Stimulated activated CD4-positive, alpha-beta T cell treated with anti-CD3 and anti-CD28 coated beads, Interleukin-12 subunit alpha, Interleukin-12 subunit beta, amount 100 ng/mL, for 24 hours (primary cell): ENCODE measurements at places on chromosomes 2 and 18.

GRCh38 chr2:201858281-201859184, 52.2 kb downstream of the CDK15 start:
- DNase-seq = peak; percentile 4

GRCh38 chr2:105786231-105787230, 41.8 kb downstream of the NCK2 start:
- no peak for DNase-seq

- DNase-seq = no peak
Measured at GRCh38 chr2:2926858-2927175, 450.8 kb downstream of the EIPR1 start.

GRCh38 chr2:67159929-67160328, 237.2 kb upstream of the ETAA1 start:
- DNase-seq = no peak

DNA sequence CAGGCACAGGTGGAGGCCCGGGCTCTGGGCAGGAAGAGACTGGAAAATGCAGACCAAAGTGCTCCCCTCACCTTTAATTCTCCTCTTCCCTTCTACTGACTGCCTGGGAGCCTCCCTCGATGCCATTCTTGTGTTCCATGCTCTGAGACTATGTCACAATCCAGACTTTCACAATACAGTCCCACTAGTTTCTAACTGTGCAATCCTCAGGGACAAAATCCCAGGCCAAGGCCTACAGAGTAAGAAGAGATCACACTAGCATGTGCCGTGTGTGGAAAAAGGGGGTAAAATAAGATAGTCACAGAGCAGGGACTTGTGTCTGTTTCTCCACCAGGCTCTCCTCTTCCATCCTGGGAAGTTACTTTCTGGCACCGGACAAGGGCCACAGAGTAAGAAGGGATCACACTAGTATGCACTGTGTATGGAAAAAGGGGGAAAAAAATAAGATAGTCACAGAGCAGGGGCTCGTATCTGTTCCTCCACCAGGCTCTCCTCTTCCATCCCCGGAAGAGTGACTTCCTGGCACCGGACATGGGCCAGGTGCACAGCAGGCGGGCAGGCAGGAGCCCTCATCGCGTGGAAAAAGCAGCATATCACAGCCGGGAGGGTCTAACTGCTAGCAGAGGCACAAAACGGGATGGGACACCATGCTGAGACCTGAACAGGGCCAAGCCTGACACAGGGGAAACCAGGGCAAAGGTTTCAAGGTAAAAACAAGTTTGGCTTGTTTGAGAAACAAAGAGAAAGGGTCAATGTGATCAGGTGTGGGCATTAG, 9.6 kb downstream of the CYB5A start:
- no peak for DNase-seq

DNA sequence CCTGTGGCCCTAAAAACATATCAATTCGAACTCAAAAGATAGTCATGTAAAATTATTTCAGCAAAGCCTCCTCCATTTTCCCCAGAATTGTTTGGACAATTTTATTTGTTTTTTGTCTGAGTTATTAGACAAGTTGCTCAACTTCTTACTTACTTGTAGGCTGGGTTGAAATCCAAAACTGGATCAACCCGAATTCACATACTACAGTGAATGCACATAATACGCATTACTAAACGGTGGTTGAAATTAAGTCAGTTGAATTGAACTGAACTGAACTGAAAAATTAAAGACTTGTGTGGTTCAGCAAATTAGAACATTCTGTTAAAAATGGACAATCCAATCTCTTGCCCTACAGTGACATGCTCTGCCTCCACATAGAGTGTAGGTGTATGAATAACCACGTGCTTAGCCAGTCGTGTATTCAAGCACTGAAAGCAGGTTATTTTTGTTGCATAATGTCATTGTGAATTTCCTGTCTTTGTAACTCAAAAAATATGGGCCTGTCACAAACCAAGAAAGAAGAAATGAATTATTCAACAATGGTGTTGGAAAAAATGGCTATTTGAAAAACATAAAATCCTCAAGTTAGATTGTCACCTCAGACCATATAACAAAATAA, 441.0 kb downstream of the TXNL1 start:
- no peak for DNase-seq

DNA sequence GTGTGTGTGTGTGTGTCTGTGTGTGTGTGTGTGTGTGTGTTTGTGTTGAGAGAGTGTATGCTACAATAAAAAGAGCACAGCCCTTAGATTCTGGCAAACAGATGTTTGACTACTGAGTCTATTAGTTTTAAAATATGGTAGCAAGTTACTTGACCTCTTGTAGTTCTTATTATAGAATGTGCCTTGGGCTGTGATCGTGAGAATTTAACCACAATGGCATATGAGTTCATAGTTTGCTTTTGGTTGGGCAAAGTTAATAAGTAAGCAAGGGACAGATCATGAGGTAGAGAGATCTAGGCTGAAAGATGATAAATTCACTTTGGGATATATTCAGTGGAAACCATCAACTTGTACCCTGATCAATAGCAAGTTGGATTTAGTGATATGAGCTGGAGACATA, 334.3 kb upstream of the VWC2L start:
- DNase-seq = no peak

- DNase-seq = no peak
Measured at GRCh38 chr2:112674229-112674628, 28.5 kb downstream of the SLC20A1 start.

GRCh38 chr18:30342675-30343074, 699.9 kb downstream of the DSC3 start:
- DNase-seq = no peak

DNA sequence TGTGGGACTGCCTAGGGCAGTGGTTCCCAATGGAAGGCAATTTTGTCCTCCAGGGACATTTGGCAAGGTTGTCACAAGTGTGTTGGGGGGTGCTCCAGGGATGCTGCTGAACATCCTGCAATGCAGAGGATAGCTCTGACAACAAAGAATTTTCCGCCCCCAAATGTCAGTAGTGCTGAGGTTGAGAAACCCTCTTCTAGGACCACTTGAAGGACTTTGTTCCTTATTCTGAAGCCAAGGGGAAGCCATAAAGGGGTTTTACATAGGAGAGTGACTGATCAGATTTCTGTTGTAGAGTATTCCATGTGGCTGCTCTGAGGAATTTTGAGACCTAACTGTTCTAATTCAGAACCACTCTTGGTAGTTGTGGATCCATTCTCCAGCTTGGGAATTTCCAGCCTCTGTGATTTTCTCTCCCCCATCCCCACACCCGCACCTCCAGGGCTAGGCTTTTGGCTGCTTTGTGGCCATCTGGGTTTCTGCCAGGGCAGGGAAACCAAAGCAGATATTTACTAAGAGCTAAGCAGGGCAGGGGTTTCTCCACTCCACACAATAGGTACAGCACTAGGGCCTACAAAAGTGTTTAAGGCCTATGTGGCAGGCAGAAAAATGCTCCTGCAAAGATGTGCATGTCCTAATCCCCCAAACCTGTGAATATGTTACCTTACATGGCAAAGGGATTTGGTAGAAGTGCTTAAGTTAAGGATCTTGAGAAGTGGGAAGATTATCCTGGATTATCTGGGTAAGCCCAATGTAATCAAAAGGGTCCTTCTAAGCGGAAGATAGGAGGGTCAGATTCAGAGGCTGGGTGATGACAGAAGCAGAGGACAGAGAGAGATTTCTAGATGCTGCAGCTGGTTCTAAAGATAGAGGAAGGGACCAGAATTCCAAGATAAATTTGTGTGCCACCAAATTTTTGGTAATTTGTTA, 135.4 kb downstream of the TMEM17 start:
- DNase-seq = no peak

DNA sequence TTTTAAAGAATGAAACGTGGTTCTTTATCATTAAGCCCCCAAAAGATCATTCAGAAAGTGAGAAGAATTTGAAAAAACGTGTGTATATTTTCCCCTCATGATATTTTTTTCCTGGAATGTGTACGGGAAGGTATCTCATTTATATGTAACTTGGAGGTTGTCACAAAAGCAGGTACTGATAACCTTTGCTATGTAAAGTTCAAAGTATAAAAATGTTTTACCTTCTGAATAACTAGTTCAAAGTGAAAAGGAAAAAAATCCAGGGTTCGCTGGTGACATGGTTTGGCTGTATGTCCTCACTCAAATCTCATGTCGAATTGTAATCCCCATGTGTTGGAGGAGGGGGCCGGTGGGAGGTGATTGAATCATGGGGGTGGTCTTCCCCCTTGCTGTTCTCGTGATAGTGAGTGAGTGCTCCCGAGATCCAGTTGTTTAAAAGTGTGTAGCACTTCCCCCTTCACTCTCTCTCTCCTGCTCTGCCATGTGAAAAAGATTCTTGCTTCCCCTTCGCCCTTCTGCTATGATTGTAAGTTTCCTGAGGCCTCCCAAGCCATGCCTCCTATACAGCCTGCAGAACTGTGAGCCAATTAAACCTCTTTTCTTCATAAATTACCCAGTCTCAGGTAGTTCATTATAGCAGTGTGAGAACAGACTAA, 144.2 kb downstream of the DCDC2C start:
- no peak for DNase-seq

DNA sequence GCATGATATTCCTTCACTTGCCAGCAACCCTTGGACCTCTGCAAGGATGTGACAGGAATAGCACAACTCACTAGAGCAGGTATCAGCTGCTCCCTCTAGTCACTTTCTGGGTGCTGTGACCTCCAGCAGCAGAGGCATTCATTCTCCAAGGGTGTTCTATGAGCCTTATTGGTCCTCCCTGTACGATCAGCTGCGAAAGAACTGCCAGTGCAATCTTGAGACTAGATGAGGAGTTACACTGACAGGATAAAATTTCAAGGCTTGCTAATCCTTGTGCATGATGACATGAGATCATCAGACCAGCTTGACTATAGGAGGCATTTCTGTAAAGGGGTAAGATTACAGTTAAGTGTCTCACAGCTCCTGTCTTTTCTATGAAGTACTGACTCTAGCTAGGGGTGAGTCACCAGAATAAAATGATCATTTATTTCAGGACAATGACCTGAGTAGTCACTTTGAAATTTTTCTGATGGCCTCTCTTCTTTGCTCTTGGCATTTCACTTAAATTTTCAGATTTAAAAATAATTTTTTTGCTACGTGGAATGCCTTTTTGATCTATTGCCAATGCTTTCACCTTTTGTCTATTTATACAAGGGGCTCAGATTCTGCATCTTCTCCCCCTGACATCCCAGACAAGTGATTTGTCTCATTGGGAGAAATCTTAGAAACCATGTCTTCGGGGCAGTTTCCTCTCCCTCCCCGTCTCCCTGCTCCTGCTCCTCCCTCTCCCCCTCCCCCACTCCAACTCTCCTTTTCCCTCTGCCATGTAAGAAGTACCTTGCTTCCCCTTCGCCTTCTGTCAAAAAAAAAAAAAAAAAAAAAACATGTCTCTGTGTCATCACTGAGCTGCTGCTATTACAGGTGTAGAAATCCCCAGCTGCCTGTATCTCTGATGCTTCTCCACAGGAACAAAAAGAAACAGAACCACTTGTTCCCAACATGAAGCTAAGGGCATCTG, 49.2 kb upstream of the FRZB start:
- DNase-seq = no peak

DNA sequence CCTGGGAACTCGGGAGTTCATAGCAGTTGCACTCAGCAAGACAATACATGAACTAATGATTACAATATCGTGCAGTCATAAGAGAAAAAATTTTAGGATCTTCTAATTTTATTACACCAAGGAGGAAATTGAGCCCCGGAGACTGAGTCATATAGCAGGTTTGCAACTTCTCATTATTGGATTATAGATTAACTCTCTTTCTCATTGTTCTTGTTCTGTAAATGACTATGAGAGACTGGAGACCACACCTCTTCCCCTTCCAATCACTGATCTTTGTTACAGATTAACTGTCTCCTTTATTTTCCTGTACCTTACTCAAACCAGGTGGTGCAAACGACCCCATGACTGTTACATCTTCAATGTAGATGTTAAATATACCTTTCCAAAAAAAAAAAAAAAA, 435.8 kb upstream of the DDX18 start:
- no peak for DNase-seq

GRCh38 chr18:62828852-62829251, 113.5 kb downstream of the PHLPP1 start:
- DNase-seq = no peak

- DNase-seq = no peak
Measured at GRCh38 chr2:48943436-48943835, 187.9 kb upstream of the LHCGR start.

GRCh38 chr2:56749152-56749752, 565.5 kb downstream of the CCDC85A start:
- no peak for DNase-seq

DNA sequence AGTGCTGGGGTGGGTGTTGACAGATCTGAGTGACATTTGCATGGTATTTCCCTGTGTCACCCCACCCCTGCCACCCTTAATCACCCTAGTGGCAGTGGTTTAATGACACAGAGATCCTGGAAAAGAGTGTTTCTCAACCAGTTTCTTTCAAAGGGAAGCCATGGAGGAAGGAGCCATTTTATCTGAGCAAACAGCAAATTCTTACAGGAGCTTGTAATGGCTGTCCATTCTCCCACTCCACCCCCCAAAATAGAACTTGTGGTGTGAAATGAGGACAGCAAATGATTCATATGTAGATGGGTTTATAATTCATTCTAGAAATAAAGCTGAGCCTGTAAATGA, 51.5 kb downstream of the CDC42EP3 start:
- no peak for DNase-seq

- no peak for DNase-seq
Measured at GRCh38 chr2:142973822-142974207, 96.4 kb downstream of the KYNU start.

DNA sequence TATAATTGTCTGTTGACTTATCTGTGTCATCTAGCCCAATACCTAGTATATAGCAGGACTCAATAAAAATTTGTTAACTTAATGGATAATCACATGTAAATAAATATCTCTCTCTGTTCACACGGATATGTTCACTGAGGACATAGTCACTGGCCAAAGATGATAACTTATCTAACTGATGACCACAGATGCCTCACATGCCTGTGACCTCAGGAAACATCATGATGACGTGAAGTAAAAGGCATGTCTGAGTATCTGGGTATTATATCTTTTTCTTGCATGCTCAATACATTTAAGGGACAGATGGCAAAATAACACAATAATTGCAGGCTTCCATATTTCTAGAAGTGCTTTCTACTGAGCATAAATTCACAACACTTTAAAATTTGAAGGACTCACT, 41.4 kb upstream of the PARD3B start:
- no peak for DNase-seq

- no peak for DNase-seq
Measured at GRCh38 chr2:60504049-60504448, 49.4 kb downstream of the BCL11A start.

DNA sequence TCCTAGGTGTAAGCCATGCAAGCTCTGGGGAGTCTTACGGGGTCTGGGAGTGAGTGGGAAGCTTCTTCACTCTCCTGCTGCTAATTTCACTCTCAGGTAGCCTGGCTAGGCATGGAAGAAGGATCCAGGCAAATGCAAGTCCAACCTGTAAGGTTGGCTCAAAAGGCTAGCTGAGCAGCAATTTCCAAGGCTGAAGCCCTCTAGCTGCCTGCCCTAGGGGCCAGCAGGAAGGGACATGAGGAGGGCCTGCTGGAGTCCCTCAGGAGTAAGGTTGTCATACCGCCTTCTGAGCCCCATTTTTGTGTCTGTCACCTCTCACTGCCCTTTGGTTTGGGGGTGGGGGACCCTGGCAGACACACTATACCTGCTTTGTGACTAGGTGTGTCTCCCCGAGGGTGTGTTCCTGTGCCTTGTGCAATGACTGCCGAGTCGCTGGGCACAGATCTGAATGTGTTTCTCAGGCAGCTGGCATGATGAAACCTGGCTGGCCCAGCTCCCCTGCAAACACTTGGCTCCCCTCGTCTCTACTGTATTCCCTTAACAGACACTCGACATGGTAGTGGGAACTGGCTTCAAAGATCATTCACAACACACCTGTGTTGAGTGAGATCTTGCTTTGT, 123.9 kb upstream of the FAM136A start:
- no peak for DNase-seq
